ENCODE measurements at places on chromosomes 7 and 10. TPM values are rescaled to one million over a fixed set of nuclear protein-coding genes. Genes with fewer than 3 reads are reported as not detected.

- no peak for DNase-seq
Measured at GRCh38 chr7:128725531-128725930, 13.6 kb upstream of the CALU start.

Gene LRRTM3
- 2.6 TPM for total RNA-seq

DNA sequence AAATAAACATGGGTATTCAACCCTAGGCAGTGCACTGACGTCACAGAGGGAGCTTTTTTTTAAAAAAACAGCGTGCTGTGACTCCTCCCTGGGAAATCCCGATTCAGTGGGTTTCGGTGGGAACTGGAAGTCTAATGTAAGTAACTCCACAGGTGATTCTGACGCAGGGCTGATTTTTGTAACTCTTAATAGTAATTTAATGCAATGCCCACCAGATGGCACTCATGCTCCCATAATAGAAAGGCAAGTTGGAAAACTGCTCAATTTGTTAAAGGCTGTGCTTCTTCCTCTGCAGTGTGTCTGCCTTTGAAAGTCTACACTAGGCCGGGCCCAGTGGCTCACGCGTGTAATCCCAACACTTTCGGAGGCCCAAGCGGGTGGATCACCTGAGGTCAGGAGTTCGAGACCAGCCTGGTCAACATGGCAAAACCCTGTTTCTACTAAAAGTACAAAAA, 10.9 kb upstream of the RSU1 start:
- DNase-seq = peak; percentile 88

- no peak for DNase-seq
Measured at GRCh38 chr7:79227044-79227443, 226.4 kb downstream of the MAGI2 start.

- peak; percentile 53 for DNase-seq
Measured at GRCh38 chr7:28272461-28272877, 91.9 kb upstream of the JAZF1 start.

- no peak for DNase-seq
Measured at GRCh38 chr7:36683695-36684357, 40.5 kb downstream of the AOAH start.

DNA sequence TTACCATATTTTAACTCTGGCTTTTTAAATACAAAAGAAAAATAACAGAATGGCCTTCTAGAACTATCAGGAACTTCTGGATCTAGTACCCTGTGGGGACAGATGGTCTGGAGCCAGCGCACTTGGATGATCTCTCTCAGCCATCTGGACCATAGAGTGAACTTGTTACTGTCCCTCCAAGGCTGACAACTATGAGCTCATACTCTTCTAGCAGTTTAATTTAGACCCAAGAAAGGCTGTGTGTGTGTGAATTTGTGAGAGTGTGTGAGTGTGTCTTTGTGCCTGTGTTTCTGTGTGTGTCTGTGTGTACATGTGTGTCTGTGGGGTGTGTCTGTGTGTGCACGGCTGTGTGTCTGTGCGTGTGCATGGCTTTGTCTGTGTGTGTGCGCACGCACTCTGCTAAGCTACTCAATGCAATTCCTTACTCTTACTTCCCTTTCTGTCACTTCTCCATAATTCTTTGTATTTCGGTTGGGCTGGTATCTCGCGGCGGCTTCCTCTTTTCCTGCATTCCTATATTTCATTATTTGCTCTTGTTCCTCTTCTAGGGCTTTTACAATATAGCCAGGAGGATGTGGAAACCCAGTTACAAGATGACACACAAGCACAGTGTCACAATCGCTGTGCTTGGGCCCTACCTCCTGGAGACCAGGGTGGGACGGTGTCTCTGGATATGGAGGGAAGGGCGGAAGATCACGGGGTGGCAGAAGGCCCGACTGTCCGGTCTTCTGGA, 51.9 kb downstream of the IKZF1 start:
- DNase-seq = peak; percentile 64

Gene HECTD2
- total RNA-seq = 13.5 TPM

DNA sequence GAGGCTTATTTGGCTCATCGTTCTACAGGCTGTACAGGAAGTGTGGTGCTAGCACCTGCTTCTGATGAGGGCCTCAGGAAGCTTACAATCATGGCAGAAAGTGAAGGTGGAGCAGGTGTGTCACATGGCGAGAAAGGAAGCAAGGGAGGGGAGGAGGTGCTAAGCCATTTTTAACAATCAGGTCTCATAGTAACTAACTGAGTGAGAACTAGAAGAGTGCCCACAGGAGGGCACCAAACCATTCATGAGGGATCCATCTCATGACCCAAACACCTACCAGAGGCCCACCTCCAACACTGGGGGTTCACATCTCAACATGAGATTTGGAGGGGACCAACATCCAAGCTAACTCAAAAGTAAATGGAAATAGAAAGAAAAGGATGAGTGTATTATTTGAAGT, 78.1 kb downstream of the CXCL12 start:
- DNase-seq = no peak

DNA sequence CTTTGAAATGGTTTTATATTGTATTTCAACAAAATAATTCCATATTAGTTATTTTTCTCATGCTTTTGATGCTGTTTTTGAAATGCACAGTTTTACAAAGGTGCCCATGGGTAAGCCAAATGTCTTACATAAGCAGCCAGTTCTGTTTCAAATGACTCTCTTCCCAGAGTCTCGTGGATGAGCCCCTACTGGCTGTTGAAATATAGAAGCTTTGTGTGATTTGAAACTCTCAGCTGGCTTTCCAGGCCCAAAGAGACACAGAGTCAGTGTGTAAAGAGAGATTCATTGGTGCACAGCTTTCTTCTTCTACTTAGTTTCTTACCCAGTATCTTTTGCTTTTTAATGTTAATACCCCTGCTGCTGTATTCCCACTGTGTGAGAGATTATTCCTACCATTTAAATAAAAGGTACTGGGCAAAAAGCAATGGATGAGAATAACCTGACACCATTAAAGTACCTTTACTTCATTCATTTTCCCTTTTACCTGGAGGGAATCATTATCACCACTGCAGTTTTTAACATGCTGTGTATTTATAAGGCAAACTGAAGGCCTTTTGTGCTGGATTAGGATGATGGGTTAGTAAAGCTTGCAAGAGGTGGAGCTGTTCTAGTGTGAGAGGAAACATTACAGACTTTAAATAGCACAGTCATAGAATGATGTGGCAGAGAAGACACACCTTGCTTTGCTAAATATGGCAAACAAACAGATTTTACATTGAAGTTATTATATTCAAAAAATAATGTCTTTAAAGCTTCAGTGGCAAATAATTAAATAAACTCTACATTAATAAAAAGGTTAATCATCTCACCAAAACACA, 415.1 kb downstream of the THSD7A start:
- no peak for DNase-seq

- DNase-seq = peak; percentile 59
Measured at GRCh38 chr7:94901981-94902380, 5.4 kb upstream of the PPP1R9A start.

- DNase-seq = peak; percentile 53
Measured at GRCh38 chr7:152411389-152411788, 24.4 kb downstream of the KMT2C start.

- DNase-seq = peak; percentile 40
Measured at GRCh38 chr7:45347804-45348203, 190.2 kb downstream of the RAMP3 start.

Gene HELLS
- total RNA-seq = 19.4 TPM

DNA sequence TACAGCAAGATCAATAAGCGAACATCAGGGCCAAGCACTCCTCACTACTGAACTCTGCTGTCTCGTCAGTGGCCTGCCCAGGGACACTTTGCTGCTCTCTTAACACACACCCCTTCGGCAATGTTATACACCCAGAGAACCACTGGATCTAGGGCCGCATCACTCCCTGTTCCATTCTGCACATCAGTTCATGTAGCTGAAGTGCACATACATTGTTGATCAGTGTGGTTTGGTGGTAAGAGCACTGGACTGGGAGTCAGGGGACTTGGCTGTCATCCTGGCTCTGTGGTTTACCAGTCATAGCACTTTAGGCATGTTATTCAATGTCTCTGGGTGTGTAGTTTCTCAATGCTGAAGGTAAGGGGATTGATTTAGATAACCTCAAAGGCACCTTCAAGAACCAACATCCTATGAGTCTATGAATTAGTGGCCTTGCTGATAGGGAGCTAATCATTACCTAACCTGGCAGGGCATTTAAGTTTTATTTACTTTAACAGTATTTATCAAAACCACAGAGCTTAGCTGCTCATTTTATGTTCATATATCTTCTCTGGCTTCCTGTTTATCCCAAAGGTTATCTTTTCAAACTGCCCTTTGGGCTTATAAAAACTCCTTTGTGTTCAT, 24.8 kb downstream of the DUSP5 start:
- DNase-seq = no peak

GRCh38 chr7:10940704-10941355, 32.8 kb upstream of the PHF14 start:
- no peak for DNase-seq

Gene ASL
- 12.9 TPM for total RNA-seq

Gene RET
- total RNA-seq = 1.2 TPM

DNA sequence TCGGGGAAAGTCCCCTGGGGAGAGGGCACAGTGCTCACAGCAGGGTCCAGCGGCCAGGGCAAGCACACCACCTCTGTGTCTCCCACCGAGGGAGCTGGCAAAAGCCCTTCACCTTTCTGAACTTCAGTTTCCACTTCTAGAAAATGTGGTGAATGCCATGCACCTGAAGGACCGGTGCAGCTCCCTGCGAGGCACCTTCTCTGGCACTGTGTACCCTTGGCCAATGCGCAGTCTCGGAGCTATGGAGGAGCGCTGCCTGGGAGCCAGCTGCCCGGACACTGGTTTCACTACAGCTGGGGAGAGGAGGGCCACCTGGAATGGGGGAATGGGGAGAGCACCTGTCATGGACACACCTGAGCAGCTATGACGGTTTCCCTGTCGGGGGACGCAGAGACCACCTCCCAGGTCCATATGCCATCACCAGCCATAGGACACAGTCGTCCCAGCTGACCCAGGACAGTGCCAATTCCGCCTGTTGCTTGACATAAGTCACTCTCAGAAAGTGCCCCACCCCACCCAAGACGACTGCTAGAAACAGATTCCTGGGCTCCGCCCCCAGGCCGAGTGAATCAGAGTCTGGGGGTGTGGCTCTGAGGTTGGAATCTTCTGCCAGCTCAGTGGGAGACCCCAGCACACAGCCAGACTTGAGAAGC, 16.8 kb downstream of the RASGEF1A start:
- DNase-seq = no peak

DNA sequence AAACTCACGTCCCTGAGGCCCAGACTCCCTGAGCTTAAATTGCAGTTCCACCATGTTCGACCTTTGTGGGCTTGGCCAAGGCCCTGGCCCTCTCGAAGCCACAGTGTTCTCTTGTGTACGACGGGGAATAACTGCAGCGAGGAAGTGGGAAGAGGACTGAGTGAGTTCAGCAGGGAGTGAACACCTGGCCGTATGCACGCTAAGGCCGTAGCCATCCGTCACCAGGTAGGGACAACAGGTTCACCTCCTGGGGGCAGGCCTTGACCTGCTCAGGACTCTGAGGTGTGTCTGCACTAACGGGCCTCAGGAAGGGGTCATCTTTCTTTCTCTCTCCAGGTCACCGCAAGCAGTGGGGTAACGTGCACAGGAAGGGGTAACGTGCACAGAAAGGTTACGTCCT, 67.2 kb upstream of the CTBP2 start:
- DNase-seq = no peak

- no peak for DNase-seq
Measured at GRCh38 chr7:13797545-13797944, 191.9 kb downstream of the ETV1 start.

Gene ZNF735
- total RNA-seq = not detected

DNA sequence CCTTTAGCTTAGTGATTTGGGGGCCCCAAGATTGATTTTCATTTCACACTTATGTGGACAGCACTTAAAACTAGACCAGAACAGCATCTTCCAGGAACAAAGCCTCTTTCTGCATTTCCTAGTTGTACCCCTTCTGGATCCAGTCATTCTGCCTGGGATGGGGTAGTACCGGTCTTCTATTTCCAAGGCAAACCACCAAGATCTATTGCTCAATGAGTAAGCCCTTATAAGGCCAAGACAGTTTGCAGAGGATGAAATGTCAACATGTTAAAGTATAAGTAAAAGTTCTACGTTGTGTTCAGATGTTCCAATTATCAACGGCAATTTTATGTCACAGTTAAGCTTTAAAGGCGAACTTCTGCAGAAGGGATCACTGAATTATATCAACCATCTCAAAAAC, 106.9 kb upstream of the ZNF746 start:
- DNase-seq = no peak

DNA sequence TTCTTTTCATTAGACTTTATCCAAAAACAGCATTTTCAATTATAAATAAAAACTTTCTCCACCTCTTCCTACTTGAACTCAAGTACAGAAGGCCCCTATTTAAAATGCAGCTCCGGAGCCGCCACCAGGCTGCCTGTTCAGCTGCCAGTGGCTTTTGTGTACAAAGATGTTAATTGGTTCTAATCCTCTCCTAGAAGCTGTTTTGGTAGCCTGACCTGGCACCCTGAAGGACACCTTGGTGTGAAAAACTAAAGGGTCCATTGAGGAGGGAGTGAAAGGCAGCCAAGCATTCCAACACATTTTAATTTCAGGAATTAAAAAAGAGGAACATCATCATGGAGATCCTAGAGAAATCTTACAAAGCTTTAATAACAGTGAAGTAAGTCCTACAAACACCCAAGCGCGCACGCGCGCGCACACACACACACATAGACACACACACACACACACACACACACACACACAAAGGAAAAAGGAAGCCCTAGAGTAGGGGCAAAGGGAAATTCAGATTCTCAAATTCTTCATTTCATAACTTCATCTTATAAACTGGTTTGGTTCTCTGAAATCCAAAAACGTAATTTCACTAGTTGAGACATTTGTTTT, 41.4 kb downstream of the VAX1 start:
- DNase-seq = no peak

GRCh38 chr7:117564080-117564479, 84.3 kb downstream of the CFTR start:
- no peak for DNase-seq

- DNase-seq = peak; percentile 39
Measured at GRCh38 chr7:30470163-30470770, 8.3 kb downstream of the NOD1 start.

Gene CTAGE8
- total RNA-seq = 1.1 TPM

DNA sequence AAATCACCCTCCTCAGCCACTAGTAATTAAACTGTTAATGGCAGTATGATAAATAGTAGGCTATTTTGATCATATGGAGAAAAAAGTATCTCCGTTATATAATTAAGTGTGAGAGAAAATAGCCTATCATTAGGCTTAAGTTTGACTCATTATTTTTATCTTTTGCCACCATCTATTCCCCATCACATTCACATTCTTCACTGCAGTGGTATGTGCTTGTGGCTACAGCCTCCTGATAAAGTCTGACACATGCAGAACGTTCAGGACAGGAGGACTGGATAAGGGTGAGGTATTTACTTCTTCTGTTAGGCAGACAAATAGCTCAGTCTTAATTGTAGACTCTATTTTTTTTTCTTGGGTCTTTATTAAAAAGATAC, 5.8 kb downstream of the NEBL start:
- DNase-seq = no peak

DNA sequence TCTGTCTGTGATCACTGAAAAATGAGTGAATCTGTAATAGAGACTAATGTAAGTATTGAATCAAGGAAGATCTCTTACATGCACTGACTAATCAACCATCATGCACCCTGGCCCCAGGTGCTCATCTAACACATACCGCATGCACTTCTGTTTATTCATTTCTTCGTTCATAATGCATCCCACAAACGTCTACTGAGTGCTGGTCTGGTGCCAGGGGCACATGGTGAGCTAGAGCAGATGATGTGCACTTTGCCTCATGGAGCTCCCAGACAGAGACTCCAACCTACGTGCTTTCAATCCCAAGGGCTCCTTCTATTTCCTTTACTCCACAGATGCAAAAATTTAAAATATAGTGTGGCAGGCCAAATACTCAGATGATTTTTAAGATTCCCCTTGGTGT, 10.7 kb downstream of the C10orf90 start:
- DNase-seq = no peak

Gene MRC1
- total RNA-seq = 13.4 TPM

Measured in muscle of leg (tissue), 16 donors.